Activated CD8-positive, alpha-beta memory T cell treated with anti-CD3 and anti-CD28 coated beads for 1 hour (primary cell): ENCODE measurements at places on chromosomes 2 and 18.

GRCh38 chr2:170845343-170845742 lies 28.7 kb downstream of the GAD1 start:
- no peak for DNase-seq

DNA sequence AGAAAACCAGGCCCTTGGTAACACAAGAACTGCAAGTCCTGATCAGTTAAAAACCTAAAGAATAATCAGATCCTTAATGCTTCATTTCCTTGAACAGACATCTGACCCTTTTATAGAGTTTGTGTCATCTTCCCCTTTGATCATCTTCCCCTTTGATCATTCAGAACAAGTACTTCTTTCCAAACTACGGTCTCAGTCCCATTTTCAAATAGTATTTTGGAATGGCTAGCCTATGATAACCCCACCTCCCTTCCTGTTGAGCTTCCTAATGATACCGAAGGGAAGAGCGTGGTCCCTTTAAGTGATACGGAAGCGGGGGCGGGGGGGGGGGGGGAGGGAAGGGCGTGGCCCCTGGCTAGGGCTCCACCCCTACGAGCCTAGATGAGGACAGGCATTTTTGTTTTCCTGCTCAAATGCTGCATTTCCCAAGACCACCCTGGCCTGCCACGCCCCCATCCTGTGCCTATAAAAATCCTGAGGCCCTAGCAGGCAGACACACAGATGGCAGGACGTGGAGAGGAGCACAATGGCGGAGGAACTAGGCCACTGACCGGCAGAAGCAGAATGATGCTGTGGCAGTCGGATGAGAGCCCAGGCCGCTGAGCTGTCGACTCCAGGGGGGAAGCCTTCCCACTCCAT lies 24.1 kb upstream of the CHRNA1 start:
- no peak for DNase-seq

GRCh38 chr2:177964892-177965291 lies 107.7 kb downstream of the PDE11A start:
- DNase-seq, result no peak

GRCh38 chr2:151679994-151680393 lies 54.3 kb downstream of the NEB start:
- no peak for DNase-seq

DNA sequence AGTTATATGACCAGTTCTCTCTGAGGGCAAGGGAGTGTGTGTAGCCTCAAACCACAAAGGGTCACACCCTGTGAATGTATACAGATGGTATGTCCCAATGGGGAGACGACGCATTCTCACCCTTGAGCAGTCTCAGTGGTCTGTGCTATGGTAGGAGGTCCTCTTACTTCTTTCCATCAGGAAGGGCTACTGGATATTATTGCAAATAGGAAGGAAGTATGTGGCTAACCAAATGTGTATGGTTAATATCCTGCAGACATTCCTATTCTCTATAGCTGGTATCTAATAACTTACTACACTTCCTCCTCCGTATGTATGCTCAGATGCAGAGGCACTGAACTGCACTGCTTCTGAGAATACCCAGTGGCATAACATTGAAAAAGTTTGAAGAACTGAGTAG lies 306.7 kb upstream of the CCDC68 start:
- DNase-seq, result no peak

DNA sequence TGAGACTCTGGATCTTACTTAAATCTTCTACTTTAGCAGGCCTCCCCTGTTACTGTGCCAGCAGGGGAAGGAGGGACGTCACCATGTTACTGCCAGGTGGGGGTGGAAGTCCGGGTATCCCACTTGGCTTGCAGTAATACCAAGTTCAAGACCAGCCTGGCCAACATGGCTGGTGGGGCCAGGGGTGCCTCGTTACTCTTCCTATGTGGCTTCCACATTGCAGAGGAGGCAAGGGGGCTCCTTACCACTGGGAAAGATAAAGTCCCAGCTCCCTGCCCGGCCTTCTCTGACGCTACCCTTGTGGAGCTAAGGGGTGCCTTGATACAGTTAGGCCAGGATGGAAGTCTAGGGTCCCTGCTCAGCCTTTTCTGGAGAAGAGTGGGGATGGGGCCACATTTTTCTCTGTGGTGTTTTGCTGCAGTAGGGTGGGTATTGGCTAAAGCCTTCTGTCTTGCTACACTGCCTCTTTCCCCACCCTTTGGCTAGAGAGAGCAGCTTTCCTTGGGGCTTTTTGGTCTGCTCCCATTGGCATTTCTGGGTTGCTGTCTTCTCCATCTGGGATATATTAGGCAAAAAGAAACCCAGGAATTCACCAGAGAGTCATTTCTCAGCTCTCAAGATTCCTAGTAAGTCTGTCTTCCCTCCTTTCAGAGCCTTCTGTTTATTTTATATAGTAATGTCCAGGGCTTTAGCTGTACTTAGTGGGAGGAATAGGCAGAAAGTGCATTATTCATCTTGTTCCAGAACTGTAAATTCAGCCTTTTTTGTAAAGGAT lies 21.9 kb downstream of the ELMOD3 start:
- no peak for DNase-seq

DNA sequence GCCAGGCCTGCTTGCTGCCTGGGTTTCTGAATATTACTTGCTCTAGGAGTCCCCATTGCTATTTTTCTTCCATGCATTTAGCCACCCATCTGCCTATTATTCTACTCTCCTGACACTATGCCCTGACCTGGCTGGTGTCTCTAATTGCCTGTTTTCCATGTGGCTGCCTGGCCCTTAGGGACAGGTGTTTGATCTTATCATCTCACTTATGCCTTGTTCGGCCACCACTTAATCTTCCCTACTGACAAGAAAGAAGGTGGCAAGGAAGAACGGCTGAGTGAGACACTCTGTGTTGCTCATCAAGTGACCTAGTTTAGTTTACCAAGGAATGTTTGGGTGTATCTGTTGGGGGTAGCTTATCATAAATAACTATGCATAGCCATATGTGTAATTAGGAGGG lies 50.4 kb upstream of the RAPH1 start:
- no peak for DNase-seq

GRCh38 chr2:226799211-226799975 lies at the start of gene IRS1:
IRS1 (minus strand) TSS chr2:226799820; CDS start chr2:226798738, 1,082 bp downstream.
- DNase-seq, result peak; percentile 26

GRCh38 chr2:149612122-149612521 lies 24.5 kb upstream of the MMADHC start:
- no peak for DNase-seq

DNA sequence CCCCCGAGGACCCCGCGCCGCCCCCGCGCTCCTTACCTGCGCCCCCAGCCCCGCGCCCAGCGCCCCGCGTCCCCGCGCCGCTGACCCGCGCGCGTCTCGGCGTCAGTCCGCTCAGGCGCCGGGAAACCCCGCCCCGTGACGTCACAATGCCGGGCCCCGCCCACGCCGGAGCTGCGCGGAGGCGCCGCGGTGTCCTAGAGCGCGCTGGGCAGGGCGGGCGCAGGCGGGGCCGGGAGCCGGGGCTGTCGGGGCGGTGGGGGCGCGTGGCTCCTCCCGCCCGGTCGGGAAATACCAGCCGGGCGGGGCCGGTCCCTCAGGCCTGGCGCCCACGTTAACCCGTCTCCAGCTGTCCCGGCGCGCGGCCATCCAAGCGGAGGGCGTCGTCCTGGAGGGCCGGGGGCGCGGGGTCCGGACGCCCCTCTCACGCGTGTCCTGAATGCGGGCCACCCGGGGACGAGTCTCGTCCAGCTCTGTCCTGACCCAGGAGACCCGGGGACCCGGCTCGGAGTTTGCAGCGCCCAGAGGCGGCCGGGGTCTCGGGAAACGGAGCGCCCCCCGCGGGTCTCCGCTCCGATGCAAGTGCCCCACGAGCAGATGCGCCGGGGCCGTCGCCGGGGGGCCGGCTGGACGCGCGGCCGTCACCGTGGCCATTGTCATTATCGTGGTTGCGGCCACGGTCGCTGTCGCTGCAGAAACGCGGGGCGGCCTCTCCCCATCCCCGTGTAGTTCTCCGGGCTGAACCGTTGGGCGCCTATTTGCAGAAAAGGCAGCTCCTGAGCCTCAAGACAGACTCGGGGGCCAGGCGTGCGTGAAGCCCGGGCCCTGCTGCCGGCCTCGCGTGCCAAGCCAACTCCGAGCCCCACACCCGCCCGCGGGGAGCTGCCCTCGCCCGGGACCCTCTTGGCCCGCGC lies at the start of gene SLC66A2:
Gene SLC66A2, minus strand, starts transcription at position 109 of the 911 bp plus-strand sequence. CDS start 727 bp downstream, outside the sequence.
- DNase-seq, result peak; percentile 80

- DNase-seq, result no peak
Observed at GRCh38 chr18:67305466-67305865, 211.1 kb downstream of the DSEL start.

DNA sequence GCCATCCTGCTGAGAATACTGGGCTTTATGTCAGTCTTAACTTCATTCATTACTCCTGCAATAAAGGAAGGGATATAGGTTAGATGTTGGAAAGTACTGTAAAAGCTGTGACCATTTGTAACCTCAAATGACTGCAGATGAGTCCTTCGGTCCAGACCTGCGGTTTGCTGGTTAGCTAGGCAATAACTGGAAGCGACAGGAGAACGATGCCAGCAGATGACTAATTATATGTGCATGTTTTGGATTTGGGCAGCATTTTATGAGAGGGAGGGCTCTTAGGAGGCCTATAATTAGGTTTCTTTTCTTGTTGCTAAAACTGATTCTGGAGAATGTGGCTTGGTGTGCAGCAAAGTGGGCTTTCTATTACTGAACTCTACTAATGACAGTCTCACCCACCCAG lies 205.6 kb downstream of the TMEM182 start:
- DNase-seq, result no peak

GRCh38 chr2:98936353-98937351 lies 627 bp upstream of the CRACDL start:
- DNase-seq, result no peak

- DNase-seq, result no peak
Observed at GRCh38 chr2:71849111-71849510, 298.6 kb downstream of the CYP26B1 start.

- no peak for DNase-seq
Observed at GRCh38 chr2:38274286-38275276, 102.5 kb downstream of the ATL2 start.
